ENCODE measurements at places on chromosomes 16 and 17. TPM values are rescaled to one million over a fixed set of nuclear protein-coding genes. Genes with fewer than 3 reads are reported as not detected.

GRCh38 chr16:27465483-27465879, 63.5 kb downstream of the IL21R start:
- DNase-seq = no peak

DNA sequence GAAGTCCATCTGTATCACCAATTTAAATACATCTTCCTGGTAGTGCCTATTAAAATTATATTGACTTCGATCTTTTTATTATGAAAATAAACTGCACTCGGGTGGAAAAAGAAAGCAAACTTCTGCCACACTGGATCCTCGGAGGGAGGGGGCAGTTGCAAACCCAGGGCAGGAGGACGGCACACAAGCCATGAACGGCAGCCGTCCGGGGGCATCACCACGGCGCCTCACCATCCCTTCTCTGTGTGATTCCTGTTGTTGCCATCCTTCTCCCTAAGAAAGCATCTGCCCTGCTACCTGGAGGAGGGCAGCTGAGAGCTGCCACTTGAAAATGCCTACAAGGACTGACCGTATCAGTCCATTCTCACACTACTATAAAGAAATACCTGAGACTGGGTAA, 53.9 kb upstream of the ENPP7 start:
- no peak for DNase-seq

- peak; percentile 72 for DNase-seq
Measured at GRCh38 chr17:39591958-39592954, 15.5 kb downstream of the NEUROD2 start.

DNA sequence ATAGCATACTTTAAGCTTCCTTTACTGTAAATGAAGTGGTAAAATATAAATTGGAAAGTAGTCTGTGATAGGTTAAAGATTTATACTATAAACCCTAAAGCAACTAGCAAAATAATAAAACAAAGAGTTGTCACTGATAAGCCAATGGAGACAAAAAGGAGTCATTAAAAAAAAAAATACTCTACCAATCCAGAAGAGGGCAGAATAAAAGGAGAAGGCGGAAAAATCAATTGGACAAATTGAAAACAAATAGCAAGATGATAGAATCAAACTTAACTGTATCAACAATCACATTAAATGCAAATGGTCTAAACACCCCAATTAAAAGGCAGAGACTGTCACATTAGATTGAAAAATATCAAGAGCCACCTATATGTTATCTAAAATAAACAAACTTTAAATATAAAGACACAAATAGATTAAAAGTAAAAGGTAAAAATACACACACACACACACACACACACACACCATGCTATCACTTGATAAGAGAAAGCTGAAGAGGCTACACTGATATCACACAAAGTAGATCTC, 71.8 kb downstream of the CACNG1 start:
- no peak for DNase-seq

The PRSS21 gene
- 2.6 TPM for total RNA-seq

The CPNE2 gene
- total RNA-seq = 38.6 TPM
